ENCODE measurements at places on chromosomes 2 and 18.

- DNase-seq, result no peak
Observed at GRCh38 chr18:78699499-78699898, 280.1 kb upstream of the SALL3 start.

GRCh38 chr2:73112026-73112912 lies 479 bp downstream of the RAB11FIP5 start:
- no peak for DNase-seq

DNA sequence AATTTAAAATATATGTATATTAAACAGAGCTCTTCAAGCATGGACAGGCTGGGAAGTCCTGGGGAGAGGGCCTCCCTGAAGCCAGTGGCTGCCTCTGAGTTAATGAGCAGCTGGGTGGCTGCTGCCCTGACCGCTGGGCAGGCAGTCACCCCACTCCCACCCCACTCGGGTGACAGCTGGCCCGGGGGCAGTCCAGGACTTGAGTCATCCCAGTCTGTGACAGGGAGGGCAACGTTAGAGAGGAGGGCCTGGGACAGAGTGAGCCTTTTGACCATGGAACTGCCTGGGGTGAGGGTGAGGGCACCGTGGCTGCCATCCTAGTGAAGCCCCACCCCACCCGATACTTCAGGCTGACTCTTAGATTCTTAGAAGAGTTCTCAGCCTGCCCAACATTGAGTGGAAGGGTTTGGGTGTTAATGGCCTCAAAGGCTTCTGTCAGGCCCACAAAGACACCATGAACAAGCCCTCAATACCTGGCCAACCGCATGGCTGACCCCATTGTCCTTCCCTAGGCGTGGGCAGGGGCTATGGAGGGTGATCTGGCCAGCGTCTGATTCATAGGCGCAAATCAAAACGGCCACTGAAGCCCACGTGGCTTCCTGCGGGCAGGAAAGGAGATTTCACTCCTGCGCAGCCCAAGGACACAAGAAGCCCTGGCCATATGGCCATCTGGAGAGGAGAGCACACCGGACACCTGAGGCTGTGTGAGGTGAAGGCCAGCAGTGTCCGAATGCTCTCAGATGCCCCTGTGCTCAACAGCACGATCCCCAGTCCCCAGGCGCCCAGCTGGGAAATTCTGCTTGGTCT lies 47.5 kb downstream of the MRPS5 start:
- no peak for DNase-seq

DNA sequence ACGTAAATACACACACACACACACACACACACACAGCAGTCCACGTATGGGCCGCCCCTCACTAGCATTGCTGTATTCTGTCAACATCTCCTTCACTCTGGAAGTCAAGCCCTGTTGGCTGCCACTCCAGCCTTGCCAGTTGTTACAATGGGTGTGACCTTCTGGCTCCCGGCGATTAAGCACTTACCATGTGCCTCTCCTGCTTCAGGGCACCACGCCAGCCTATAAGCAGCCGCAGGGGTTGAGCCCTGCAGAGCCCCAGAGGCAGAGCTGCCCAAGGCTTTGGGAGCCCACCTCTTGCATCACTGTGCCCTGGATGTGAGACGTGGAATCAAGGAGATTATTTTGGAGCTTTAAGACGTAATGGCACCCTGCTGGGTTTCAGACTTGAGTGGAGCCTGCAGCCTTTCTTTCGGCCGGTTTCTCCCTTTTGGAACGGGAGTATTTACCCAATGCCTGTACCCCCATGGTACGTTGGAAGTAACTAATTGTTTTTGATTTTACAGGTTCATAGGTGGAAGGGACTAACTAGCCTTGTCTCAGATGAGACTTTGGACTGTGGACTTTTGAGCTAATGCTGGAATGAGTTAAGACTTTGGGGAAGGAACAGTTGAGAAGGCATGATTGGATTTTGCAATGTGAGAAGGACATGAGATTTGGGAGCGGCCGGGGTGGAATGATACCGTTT lies 54.5 kb upstream of the ROCK2 start:
- DNase-seq, result no peak

DNA sequence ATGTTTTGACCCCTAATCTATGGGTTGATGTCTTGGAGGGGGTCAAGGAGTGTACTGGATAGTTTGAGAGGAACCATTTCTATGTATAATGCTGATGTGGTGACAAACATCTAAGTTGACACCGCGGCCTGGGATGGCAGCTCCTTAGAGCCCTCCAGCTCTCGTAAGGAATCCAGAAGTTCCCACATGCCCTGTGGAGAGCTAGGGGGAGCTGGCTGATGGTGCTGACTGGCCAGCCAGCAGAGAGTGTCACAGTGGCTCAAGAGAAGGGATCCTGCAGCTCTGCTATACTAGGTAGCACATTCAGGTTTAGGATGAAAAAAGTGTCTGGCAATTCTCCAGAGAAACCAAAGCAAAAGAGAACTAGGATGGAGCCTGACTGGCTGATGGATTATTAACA lies 842.2 kb upstream of the VRK2 start:
- no peak for DNase-seq

DNA sequence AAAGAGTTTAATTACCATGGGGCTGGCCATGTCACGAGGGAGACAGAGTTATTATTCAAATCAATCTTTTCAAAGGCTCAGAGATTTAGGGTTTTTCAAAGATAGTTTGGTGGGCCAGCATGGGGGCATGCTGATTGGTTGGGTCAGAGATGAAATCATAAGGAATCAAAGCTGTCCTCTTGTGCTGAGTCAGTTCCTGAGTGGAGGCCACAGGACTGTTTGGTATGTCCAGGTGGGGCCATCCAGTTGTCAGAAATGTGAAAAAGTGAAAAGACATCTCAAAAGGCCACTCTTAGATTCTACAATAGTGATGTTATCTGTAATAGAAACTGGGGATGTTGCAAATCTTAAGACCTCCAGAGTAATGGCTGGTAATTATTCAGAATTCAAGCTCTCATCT lies 288.6 kb downstream of the EN1 start:
- DNase-seq, result no peak

DNA sequence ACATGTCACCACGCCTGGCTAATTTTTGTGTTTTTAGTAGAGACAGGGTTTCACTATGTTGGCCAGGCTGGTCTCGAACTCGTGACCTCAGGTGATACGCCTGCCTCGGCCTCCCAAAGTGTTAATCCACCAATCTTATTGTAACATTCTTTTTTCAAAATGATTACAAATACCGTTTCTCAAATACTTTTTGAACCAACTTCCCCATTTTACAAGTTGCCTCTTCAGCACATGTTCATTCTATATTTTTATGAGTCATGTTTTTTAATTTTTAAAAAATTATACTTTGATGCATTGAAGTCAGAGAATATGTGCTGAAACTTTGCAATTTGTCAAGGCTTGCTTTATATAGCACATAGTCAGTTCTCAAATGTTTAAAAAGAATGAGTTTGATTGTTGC lies 58.2 kb downstream of the QPCT start:
- DNase-seq, result no peak

GRCh38 chr2:135055182-135055786 lies 3.2 kb downstream of the RAB3GAP1 start:
- DNase-seq, result no peak

GRCh38 chr18:46352520-46353250 lies 248.5 kb downstream of the HAUS1 start:
- DNase-seq, result no peak

DNA sequence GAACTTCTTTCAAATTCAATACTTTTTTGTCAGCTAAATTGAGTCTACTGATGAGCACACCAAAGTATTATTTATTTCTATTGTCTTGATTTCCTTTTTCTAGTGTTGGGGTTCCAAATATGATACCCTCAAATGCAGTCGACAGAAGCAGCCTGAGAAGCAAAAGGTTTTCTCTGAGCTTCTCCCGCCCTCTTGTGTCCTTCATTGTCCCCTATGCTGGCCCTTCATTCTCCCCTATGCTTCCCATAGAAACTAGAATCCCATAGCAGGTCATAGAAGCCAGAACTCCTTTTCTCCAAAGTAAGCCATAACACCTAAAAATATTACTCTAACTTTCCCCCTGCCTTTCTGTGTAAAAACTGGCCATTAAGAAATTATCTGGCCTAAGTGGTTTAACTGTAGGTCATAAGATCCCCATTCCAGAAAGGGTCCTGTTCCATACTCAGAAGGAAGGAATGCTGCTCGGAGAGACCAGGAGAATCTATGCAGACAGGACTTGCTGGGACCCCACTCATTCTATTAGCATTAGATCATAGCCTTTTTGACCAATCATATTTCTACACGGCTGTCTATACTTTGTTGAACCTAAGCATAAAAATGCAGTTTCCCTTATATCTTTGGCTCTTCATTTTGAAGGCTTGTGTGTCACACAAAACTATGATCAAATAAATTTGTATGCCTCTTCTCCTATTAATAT lies 764.6 kb upstream of the PKDCC start:
- DNase-seq, result no peak

- DNase-seq, result no peak
Observed at GRCh38 chr2:27810455-27810854, 38.9 kb downstream of the MRPL33 start.

GRCh38 chr2:72806280-72806945 lies 19.4 kb downstream of the EXOC6B start:
- DNase-seq, result no peak

DNA sequence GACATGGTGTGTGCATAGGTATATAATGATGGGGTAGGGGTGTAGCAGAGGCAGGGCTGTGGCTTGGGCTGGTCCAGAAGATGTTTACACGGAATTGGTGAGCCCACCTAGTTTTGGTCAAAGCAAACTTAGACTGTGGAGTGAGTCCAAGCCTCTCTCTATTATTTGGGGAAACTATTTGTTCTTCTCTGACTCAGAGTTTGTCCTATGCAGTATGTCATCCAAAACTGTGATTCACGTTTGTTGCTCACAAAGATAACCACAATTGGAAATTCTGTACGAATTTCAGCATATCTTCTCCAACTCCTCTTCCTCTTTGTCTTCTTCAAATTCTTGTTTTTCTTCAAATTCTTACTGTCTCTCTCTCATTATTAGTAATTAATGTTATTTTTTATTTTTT lies 292.9 kb downstream of the XIRP2 start:
- DNase-seq, result no peak

GRCh38 chr2:86221066-86221684 lies 21.9 kb downstream of the MRPL35 start:
- peak; percentile 62 for DNase-seq

GRCh38 chr2:144489315-144489916 lies 30.5 kb downstream of the ZEB2 start:
- DNase-seq, result no peak

DNA sequence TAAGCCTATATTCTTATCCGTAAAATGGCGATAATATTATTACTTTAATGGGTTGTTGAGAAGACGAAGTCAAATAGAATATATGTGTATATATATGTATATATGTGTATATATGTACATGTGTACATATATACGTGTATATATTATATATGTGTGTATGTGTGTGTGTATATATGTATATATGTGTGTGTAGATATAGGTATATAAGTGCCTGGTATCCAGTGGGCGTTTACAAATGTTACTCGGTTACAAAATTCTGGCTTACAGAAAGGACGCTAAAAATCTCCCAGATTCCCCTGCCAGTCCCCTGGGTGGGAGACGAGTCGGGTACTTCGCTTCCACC lies 295 bp upstream of the MTX2 start:
- DNase-seq, result no peak

- DNase-seq, result no peak
Observed at GRCh38 chr2:126803434-126803775, 95.3 kb upstream of the TEX51 start.

DNA sequence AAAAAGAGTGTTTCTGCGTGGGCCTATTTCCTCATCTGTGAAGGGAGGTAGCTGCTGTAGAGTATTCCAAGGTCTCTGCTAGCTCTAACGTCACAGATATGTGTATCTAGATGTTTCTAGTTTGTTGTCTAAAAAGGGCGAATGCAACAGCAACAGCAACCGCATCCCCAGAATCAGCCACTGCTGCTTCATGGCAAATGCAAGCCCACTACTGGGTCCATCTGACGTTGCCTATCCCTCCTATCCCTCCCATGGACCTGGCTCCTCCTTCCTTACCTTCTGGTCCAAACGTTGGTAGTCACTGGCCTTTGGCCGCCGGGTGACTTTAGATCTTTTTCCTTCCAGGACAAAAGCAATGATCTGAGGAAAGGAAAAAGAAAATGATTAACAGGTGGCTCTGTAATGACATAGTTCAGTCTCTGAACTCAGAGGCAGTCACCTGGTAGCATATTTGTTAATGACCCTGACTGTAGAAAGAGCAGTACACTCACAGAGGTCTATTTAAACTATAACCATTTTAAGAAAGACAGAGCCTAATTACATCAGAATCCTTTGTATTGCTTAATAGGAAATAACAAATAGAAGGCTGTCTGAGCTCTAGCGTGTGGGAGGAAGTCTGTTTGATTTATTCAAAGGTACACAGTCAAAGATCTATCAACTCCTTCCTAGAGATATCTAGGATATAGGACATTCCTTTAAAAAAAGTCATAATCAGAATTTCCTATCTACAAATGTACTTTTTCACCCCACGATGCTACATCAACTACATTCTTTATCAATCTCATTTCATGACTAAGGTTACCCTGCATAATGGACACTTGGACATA lies 2.9 kb downstream of the TGOLN2 start:
- no peak for DNase-seq

- DNase-seq, result no peak
Observed at GRCh38 chr2:107553539-107553938, 273.2 kb upstream of the RGPD4 start.

DNA sequence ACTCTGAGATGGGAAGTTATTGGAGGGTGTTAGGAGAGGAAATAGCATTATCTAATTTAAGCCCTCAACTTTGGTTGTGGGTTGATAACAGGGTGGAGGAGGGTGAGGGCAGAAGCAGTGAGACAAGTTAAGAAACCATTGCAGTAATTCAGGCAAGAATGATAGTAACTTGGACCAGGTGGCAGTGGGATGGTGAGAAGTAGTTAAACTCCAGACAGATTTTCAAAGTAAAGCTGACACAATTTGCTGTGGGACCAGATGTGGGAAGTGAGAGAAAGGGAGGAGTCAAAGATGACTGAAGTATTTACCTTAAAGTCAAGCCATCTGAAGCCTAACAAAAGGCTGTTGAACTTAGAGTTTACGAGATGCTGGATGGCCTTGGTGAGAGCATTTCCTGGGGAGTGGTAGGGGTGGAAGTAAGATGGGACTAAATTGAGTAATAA lies 163.2 kb upstream of the KLF7 start:
- no peak for DNase-seq

GRCh38 chr2:130912471-130912870 lies 75.8 kb downstream of the ARHGEF4 start:
- no peak for DNase-seq

DNA sequence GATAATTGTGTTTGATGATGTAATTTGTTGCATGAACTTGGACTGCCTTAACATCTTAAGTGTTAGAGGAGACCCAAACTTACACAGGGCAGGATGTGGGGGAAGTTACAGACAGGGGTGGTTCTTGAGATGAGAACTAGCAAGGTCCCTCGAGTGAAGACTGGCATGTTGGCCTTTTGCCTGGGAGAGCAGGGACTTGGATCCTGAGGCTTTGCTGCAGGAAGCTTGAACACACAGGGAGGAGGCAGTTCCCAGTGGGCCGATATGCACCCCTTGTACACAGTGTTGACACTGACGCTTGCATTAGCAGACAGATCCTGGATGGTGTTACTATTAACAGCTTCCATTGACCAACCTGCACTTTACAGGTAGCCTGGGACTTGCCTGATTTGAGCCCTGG lies 47.5 kb downstream of the CHRNA1 start:
- DNase-seq, result peak; percentile 15

GRCh38 chr2:112949456-112949855 lies 28.4 kb upstream of the IL36G start:
- DNase-seq, result no peak
